Left renal cortex interstitium (tissue), 4 donors: ENCODE measurements at places on chromosomes 4 and X. TPM values are rescaled to one million over a fixed set of nuclear protein-coding genes. Genes with fewer than 3 reads are reported as not detected.

DNA sequence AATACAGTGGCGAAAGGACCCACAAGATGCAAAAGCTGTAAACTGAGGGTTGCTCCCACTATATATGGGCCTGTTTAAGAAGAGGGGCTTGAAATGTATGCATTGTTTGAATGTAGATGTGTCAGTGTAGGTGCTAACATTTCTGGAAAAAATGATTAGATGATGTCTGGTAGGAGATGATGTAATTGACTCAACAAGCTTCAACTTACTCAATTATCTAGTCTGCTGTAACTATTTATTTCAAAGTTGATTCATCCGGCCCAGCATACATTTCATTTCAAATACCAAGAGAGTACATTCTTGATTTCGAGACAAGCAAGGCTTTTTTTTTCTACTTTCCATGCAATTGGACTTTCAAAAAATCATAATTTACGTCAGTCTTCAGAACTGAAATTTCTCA lies 9.3 kb upstream of the ENAM start:
- DNase-seq: no peak

DNA sequence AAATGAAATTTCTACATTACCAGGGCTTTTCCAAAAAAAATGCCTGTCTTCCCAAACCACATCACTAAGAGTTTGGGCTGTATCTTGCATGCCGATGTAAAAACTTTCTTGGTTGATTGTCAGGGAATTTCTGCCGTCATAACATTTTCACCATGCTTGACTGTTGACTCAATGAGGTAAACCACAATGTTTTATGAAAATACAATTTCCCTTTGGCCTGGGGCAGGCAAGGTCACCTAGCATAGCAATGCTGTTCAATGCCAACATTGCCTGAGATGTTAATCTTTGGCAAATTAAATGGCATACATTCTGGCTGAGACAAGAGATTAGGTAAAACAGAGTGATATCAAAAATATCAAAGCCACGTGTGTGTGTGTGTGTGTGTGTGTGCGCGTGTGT lies 137.1 kb upstream of the TBL1X start:
- no peak for DNase-seq

- no peak for DNase-seq
These were observed 66.8 kb upstream of the TMEM164 start for GRCh38 chrX:109936114-109936513.

- DNase-seq: no peak
These were observed 12.0 kb downstream of the TMSB4X start for GRCh38 chrX:12986886-12987285.

DNA sequence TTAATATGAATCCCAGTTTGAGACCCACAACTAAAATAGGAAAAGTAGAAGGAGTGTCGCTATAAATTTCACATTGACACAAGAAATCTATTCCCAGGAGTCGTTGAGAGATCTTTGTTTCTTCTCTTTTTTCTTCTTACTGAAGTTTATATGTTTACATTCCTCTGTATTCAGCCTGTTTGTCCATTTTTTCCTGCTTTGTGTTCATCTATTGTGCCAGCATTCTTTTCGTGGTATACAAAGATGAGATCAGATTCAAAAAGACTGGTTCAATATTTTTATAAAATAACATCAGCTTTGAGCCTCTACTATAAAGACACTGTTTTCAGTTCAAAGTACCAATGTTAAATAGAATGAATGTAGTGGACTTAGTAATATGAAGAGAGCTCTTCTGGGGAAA lies 95.4 kb upstream of the MYOZ2 start:
- DNase-seq: no peak

DNA sequence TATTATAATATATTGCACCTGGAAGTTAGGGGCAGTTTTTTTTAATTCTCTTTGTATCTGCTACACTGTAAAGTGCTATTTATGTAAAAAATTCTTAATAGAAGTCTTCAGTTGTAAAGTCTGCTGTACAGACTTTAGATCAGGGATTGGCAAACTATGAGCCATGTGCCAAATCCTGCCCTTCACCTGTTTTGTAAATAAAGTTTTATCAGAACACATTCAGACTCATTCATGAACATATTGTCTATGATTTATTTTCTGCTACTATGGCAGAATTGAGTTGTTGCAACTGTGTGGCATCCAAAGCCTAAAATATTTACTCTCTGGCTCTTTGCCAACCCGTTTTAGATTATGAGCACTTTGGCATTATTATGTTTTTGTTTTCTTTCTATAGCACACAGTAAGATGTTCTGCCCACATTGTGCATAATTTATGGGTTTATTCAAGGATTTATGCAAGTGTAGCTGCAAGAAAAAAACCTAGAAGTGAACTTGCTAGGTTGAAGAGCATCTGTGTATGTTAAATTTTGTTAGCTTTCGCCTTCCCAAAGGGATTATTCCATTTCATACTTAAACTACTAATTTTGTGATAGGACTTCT lies 56.9 kb downstream of the CLCN3 start:
- no peak for DNase-seq

GRCh38 chrX:1649621-1650020 lies 34.8 kb downstream of the ASMT start:
- DNase-seq: peak; percentile 80

DNA sequence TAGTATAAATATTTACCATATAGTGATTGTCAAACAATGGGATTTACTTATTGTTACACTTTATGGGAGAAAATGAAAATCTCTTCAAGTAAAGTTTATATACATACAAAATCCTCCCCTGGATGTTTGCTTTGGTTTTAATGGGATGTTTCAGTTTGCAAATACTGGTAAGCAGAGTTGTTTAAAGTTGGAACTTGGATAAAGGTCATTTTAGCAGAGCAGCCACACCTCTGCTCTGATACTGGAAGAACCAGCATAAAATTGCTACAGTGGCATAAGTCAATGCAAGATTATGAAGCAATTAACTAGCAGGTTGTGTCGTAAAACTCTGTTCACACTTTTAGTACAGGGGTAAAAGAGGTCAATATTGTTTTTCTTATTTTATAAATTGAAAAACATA lies 101.2 kb downstream of the TRAPPC11 start:
- no peak for DNase-seq

DNA sequence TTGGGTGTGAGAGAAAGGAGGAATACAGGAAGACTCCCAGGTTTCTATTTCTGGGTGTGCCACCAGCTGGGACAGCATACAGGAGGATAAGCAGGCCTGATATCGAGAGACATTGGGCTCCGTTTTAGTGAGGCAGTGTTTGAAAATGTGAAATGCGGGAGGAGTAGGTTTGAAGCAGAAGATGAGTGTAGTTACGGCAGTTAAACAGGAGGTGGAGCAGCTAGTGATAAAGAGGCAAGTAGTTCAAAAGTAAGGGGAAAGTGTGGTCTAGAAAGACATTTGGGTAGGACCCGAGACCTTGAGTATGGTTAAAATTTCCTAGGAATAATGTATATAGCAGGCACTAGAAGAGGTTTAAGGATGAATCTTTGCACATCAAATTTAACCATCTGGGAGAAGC lies 42.4 kb downstream of the DCUN1D4 start:
- DNase-seq: no peak

GRCh38 chr4:142701017-142701416 lies 145.1 kb downstream of the INPP4B start:
- DNase-seq: no peak

GRCh38 chr4:39169426-39169825 lies 12.9 kb upstream of the WDR19 start:
- no peak for DNase-seq

- DNase-seq: no peak
These were observed 207.9 kb upstream of the FAT1 start for GRCh38 chr4:186931519-186931918.

GRCh38 chr4:26081795-26082498 lies 167.9 kb downstream of the SMIM20 start:
- peak; percentile 44 for DNase-seq

DNA sequence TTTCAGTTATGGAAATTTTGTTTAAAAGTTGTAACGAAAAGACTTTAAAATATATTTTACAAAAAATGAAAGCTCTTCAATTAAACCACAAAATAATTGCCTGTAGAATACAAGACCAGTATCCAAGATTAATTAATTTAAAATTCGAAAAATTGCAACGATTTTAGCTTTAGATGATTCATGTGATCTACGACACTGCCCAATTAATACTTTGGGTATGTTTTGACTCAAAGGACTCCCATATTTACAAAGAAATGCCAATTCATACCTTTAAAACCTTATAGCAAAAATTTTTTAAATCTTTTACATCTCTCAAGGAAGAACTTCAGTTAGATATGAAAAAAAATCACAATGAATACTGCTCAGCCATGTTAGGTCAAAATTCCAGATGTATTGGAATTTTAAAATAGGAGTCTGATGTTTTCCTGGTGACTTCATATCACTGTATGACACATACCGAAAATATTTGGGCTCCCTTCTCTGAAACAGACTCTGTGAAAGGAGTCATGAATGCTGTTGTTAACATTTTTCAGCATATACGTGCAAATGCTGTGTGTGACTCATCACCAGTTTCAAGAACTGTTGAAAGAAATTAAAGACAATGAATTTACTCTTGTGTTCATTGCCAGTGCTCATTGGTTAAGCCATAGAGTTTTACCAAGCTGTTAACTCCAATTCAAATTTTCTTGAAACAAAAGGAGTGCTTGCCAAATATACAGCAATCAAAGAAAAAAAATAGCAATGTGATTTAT lies 13.8 kb upstream of the SMS start:
- no peak for DNase-seq

- no peak for DNase-seq
These were observed 44.1 kb upstream of the MBNL3 start for GRCh38 chrX:132532913-132533312.

- DNase-seq: no peak
These were observed 4.2 kb downstream of the TLR8 start for GRCh38 chrX:12910423-12911121.

Gene ATP1B4
- polyA plus RNA-seq: 0.04 TPM

Gene NXF3
- polyA plus RNA-seq: 0.16 TPM

Gene WNK3
- polyA plus RNA-seq: 5.7 TPM

Gene CXorf58
- 0.17 TPM for polyA plus RNA-seq

Gene DDIT4L
- polyA plus RNA-seq: 2.4 TPM
